Right atrium auricular region (tissue), 2 donors: ENCODE measurements at places on chromosomes 6 and 20. TPM values are rescaled to one million over a fixed set of nuclear protein-coding genes. Genes with fewer than 3 reads are reported as not detected.

DNA sequence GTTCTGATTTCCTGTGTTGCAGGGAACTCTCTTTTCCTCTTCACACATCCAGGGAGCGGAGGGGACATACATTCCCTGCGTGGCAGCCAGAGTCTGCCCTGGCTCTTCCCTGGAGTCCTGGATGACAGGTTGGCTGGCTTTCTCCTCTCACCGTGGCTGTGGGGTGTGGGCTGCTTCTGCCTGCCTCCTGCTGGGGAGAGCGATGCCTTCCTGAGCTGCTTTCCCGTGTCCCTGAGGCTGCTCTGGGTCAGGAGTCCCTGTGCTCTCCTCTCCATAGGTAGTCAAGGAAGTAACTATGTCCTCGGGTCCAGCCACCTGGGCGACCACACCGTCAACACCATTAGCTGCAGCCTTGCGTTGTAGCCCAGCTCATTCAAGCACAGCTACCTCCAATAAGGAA, 451.7 kb downstream of the QKI start:
- DNase-seq: no peak

Gene CGA
- total RNA-seq: not detected

- DNase-seq: no peak
Observed at GRCh38 chr6:32140420-32141046, 10.4 kb upstream of the FKBPL start.

Gene CRISP3
- total RNA-seq: not detected

Gene PTCRA
- total RNA-seq: not detected

- DNase-seq: no peak
Observed at GRCh38 chr6:38151580-38152500, 332.3 kb downstream of the ZFAND3 start.

DNA sequence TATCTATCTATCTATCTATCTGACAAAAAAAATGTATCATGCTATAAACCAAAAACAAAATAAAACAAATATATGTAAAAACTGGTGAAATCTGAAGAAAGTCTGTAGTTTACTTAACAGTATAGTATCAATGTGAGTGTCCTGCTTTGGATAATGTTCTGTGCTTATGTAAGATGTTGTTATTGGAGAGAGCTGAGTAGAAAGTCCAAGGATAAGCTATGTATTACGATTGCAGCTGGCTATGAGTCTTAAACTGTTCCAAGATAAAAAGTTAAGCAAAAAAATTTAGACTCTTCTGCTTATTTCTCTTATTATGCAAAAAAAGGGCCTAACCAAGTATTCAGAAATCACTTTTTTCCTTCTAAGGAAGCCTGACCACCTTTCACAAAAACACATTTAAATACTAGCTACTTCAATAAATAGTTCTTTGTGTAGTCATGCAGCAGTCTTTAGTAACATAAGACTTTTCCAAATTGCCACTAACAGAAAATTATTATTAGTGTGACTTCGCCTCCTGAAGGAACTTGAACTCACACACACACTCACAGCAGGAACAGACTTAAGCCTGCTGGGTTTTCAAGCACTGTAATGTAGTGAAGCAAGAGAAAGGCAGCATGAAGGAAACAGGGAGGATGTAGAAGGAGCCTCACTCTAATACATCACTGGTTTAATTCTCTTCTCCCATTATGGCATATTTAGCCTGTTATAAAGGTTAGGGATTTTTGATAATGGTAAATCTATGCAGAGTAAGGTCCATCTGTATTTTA, 265.8 kb upstream of the GJE1 start:
- DNase-seq: no peak

DNA sequence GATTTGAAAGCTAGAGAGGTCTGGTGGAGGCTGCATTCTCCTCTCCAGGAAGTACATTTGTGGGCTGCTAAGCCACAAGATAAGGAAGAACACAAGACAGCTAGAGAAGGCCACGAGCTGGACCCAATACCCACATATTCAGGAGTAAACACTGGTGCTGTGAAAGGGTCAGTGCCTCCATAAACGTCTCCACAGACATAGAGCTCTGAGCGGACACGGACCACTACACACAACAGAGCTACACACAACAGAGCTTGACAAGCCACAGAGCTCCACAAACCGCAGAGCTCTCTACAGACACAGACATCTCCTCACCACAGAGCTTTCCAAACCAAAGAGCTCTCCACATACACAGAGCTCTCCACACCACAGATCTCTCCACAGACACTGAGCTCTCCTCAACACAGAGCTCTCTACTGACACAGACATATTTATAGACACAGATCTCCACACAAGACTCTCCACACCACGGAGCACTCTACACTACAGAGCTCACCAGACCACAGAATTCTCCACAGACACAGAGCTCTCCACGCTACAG, 51.9 kb downstream of the ERMARD start:
- no peak for DNase-seq

- DNase-seq: no peak
Observed at GRCh38 chr6:28206928-28207509, 18.1 kb upstream of the ZSCAN9 start.

DNA sequence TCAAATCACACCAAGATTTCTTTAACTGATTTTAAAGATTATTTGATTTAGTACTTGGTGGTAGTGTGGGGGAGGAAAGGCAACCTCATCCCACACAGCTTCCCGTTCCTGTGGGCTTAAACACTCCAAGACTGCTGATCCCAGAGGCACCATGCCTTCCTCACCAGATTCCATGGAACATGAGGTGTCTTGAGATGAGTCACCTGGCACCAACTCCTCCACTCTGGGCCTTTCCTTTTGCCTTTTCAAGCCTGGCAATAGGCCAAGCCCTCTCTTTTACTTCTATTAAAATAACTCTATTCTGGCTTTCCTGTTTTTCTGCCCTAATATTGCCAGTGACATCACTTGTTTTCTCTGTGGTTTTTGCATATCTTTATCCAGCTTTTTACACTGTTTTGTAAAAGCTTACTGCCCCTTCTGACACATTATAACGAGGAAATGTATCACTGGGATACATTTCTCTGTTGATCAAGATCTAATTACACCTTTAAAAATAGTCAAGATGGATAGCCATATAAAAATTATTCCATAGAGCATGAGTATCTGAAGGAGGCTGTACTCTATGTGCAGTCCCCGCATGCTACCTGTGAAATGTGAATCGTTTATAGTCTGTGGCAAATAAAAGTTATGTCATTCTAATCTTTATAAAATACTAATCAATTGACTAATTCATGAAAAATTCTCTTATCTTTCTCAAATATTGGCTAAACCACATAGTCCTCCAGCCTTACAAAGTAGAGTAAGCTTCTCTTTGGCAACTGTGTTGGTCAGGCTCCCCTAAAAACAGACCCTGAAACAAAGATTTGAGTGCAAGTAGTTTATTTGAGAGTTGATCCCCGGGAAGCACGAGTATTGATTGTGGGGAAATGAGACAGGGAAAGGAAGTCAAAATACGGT, 257.8 kb upstream of the KCNQ5 start:
- no peak for DNase-seq

Gene EPB41L2
- 47.2 TPM for total RNA-seq

DNA sequence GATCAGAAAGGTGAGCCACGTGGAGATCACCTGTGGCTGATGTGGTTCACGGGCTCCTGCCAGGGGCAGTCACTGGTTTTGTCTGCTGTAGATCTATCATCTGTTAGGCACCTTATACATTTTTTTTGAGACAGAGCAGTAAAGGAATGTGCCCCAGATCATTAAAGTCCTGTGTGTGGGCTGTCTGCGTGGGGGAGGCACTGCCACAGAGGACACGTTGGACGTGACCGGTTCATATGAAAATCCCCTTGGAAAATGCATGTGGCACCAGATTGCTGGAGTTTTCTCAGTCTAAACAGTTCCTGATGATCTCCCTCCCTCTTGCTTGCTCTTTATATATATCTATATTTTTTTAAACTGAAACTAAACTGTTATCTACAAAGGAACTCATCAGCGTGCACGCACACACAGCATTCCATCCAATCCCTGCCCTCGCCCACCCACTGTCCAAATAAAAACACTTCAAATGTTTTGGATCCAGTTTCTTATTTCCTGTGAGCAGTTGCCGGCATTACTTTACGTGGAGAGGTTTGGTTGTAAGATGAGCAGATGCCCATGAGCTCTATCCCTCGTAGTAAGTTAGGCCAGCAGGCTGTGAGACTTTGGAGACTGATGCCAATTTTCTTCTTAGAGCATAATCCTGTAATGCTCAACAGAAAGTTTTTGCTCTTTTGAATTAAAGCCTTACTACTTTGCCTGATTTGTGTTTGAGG, 161.6 kb upstream of the EXOC2 start:
- no peak for DNase-seq
